ENCODE measurements at places on chromosomes 7 and 10. TPM values are rescaled to one million over a fixed set of nuclear protein-coding genes. Genes with fewer than 3 reads are reported as not detected.

The SPDYE1 gene
- not detected for total RNA-seq

The SPDYE2B gene
- total RNA-seq = not detected

The ANKRD30A gene
- not detected for total RNA-seq

The OR6V1 gene
- not detected for total RNA-seq

The SLC26A5 gene
- not detected for total RNA-seq

The GPR15LG gene
- not detected for total RNA-seq

The EIF4EBP2 gene
- 99.9 TPM for total RNA-seq

The SPDYE16 gene
- not detected for total RNA-seq

The CTBP2 gene
- 125 TPM for total RNA-seq

The SPDYE5 gene
- total RNA-seq = not detected

The EPHA1 gene
- not detected for total RNA-seq

DNA sequence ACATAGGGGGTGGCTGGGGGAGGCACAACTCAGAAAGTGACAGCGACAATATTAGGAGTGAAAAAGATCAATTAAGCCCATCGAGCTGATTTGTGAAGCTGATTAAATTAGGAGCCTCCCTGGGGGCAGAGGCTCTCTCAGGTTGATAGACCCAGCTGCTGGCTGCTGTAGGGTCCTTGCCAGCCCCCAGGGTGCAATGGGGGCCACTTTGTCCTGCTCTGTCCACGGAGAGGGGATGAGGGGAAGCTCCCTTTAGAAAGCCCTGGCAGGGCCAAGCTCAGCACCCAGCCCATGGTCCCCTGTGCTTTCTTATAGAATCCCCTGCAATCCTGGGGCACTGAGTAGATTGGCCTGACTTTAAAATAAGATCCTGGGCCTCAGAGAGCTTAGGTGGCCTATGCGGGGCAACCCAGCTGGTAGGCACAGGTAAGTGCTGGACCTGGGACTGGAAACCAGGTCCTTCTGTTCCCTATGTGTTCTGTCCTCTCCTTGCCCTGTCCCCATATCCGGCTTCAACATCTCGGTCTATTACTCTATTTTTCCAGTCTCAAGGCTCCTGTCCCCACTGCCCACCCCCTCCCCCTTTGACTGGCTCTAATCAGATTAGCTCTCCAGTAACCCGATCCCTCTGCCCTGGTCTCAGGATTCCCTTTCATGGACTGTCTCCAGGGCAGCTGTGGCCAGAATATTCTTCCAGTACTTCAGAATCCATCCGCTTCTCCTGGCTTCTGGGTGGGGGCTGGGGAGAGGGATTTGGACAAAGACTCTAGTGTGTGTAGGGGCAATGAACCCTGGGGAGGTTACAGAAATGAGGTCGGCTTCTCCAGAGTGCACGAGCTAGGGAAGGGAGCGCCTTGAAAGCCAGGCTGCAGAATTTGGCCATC lies 259.6 kb downstream of the RPS24 start:
- H3K27ac ChIP-seq = no peak overlapping the region
- H3K4me1 ChIP-seq = no peaks in the 10 kb centered on the region
- H3K4me3 ChIP-seq = no peak overlapping the region
- no peaks in the 10 kb centered on the region for H3K27me3 ChIP-seq
- DNase-seq = no peak
- no peaks in the 10 kb centered on the region for H3K36me3 ChIP-seq

DNA sequence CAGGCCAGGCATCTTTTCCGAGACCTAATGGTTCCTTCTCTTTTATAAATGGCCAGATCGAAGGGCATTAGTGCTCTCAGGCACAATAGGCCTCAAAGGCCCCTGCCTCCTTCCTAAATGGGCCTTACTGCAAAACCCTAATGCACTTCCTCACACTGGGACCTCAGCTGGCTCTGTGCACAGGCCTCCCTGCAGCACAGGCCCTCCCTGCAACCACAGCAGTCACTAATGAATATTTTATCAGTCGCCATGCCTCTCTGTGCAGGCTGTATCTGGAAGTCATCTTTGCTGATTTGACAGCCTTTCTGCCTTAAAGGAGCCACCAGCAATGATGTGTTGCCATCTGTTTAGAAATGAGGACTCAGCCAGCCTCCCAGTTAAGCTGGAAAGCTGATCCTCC lies 54.9 kb upstream of the SDK1 start:
- no peaks in the 10 kb centered on the region for H3K4me1 ChIP-seq
- H3K4me3 ChIP-seq = no peak overlapping the region
- no peaks in the 10 kb centered on the region for H3K27me3 ChIP-seq
- H3K27ac ChIP-seq = no peak overlapping the region
- DNase-seq = no peak

DNA sequence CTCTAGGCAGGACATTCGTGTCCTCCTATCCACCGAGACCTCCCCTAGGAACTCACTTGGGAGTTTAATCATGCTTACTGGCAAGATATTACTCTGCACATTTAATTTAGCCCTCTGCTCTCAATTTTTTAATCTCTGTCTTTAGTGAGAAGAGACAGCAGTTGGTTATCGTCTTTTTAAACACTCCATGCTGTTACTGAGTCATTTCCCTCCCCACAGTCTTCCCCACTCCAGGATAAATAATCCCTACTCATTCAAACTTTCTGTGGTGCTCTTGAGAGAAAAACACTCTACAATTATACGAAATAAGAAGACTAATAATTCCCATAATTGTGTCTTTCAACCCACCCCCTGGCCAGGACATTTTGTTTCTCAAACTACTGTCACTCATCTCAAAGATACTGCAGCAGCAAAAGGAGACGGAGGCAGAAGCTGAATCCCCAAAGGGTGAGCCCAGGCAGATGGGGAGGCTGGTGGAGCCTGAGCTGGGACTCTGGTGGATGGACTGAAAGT lies 84.2 kb downstream of the ANK3 start:
- H3K27me3 ChIP-seq = no peaks in the 10 kb centered on the region
- no peaks in the 10 kb centered on the region for H3K4me1 ChIP-seq
- H3K27ac ChIP-seq = peak overlapping the region; percentile 51
- H3K36me3 ChIP-seq = no peaks in the 10 kb centered on the region
- H3K4me3 ChIP-seq = no peak overlapping the region
- DNase-seq = no peak

DNA sequence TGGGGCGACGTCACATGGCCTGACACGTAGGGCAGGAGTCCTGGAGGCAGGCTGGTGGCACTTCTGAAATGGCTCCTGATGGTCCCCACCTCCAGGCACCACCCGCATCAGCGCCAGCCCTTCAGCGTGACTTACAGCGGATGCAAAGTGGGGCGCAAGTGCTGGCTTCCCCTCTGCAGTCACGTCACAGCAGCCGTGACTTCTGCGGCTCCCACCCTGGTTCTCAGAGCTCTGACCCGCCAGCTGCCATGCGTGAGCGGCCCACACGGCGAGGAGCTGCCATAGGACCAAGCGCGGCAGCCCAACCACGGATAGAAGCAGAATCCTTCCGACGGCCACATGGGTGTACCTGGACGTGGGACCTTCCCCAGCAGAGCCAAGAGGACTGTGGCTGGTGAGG lies 159.0 kb downstream of the ELFN1 start:
- H3K27ac ChIP-seq = no peak overlapping the region
- H3K36me3 ChIP-seq = no peaks in the 10 kb centered on the region
- H3K4me3 ChIP-seq = no peak overlapping the region
- no peaks in the 10 kb centered on the region for H3K4me1 ChIP-seq
- no peaks in the 10 kb centered on the region for H3K27me3 ChIP-seq

GRCh38 chr10:12252882-12253546 lies 57.0 kb downstream of the CDC123 start:
- no peaks in the 10 kb centered on the region for H3K27me3 ChIP-seq
- no peak overlapping the region for H3K4me3 ChIP-seq
- no peak overlapping the region for H3K27ac ChIP-seq

DNA sequence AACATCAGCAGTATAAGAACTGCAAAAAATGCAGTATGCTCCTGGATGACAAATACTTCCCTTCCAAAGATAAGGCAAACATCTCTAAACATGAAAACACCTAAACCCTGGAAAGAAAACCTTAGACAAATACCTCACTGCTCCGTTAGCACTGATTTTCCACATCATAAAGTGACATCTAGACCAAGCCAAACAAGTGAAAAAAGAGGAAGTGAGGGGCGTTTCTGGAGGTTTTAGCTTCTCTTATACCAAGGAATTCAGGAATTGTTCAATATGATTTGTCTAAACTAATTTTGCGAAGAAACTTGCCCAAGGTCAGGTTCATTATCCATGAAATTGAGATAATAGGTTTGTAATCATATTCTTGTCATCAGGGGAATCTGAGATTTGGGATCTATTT lies 279.7 kb downstream of the ADRA2A start:
- no peaks in the 10 kb centered on the region for H3K36me3 ChIP-seq
- no peak overlapping the region for H3K27ac ChIP-seq
- no peaks in the 10 kb centered on the region for H3K4me1 ChIP-seq
- no peak overlapping the region for H3K4me3 ChIP-seq
- DNase-seq = no peak

DNA sequence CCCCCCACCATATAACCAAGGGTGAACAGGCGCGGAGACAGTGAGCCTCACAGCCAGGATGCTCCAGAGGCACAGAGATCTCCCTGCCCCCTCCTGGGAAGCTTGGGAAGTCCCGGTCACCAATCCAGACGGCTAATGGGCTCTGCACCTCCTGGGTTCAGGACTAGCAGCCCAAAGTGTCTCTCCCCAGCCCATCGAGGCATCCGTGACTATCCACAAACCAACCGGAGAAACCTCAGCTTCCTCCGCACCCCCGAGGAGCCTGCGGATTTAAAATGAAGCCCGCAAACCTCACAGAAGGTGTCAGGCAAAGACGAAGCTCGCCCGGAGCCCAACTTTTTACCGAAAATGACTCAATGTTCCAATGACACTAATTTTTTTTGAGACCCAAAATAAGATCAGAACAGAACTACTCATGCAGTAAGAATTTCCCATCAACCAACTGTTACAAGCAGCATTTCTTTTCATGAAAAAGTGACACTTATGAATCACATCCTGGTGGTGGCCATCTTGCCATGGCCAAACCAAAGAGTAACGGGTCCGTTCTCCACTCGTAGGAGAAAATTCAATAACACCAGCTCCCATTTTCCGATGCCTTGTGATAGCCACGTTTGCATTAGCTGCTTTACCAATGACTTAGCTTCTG lies 6.0 kb downstream of the PDGFA start:
- peak overlapping the region; percentile 95 for H3K27ac ChIP-seq
- H3K4me3 ChIP-seq = peak overlapping the region; percentile 80
- peaks cover 86% of the 10 kb centered on the region for H3K4me1 ChIP-seq
- DNase-seq = no peak
- H3K27me3 ChIP-seq = no peaks in the 10 kb centered on the region

DNA sequence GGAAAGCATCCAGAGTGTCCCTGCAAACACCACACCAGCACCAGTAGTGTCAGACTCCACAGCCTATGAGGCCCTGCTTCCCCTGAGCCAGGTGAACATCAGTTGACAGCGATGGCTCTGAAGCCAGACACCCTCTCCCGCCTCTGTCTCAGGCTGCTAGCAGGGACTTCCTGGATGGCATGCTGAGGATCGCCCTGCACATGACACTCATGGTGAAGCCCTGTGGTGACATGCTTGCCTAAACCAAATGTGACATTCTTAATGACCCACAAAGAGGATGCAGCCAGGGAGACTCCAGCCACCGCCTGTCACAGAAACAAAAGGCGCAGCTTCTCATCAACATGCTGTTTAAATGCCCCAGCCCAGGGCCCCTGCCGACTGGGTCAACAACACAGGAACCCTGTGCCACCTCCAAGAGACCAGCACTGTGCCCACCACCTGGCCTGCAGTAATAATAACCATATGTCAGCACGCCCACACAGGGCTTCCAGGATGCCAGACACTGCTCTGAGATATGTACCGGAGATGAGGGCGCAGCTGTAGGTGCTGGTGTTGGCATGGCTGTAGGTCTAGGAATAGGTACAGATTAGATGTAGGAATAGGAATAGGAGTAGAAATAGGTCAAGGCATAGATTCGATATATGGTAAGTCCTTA lies 81.3 kb downstream of the GRID1 start:
- no peaks in the 10 kb centered on the region for H3K27me3 ChIP-seq
- H3K27ac ChIP-seq = no peak overlapping the region
- no peak overlapping the region for H3K4me3 ChIP-seq
- no peaks in the 10 kb centered on the region for H3K4me1 ChIP-seq
- DNase-seq = no peak

GRCh38 chr7:14144109-14144508 lies 154.6 kb upstream of the ETV1 start:
- no peaks in the 10 kb centered on the region for H3K4me1 ChIP-seq
- H3K4me3 ChIP-seq = no peak overlapping the region
- H3K27me3 ChIP-seq = no peaks in the 10 kb centered on the region
- DNase-seq = no peak
- no peaks in the 10 kb centered on the region for H3K36me3 ChIP-seq

- H3K27ac ChIP-seq = no peak overlapping the region
- H3K36me3 ChIP-seq = no peaks in the 10 kb centered on the region
- H3K4me3 ChIP-seq = no peak overlapping the region
- no peak for DNase-seq
- no peaks in the 10 kb centered on the region for H3K27me3 ChIP-seq
Measured at GRCh38 chr10:86659161-86659691, 4.9 kb downstream of the OPN4 start.

DNA sequence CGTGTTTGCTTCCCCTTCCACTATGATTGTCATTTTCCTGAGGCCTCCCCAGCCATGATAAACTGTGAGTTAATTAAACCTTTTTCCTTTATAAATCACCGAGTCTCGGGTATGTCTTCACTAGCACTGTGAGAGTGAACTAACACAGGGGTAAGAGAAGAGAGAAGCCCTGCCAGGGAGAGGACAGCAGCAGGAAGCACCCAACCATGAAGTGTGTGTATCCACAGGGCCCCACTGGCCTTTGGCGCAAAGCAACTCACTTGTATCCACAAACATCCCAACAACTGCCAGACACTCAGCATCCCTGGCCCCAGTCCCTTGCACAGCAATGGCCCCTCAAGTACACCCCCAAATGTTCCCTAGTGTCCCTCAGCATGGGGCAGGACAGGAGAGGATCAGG lies 115.1 kb downstream of the MAD1L1 start:
- H3K27ac ChIP-seq = no peak overlapping the region
- H3K4me1 ChIP-seq = peaks cover 36% of the 10 kb centered on the region
- DNase-seq = no peak
- no peaks in the 10 kb centered on the region for H3K27me3 ChIP-seq
- no peak overlapping the region for H3K4me3 ChIP-seq

GRCh38 chr7:129169171-129169671 lies 19.2 kb upstream of the SMO start:
- peaks cover 28% of the 10 kb centered on the region for H3K4me1 ChIP-seq
- H3K4me3 ChIP-seq = peak overlapping the region; percentile 61
- DNase-seq = no peak

DNA sequence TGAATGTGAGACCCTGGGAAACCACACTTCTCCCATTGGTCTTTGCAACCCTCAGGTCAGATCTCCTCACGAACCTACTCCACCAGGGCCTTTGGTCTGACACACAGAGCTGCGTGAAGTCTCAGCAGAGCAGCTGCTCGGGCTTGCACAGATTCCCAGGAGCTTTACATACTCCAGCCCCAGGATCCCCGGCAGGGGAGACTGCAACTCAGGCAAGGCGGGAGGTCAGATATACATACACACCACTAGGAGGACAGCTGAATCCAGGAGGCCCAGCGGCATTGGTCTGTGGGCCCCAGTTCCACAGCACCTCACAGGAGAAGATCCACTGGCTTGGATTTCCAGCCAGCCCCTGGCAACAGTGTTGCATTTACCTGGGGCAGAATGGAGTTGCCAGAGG lies 239.2 kb downstream of the GPAM start:
- DNase-seq = no peak
- no peaks in the 10 kb centered on the region for H3K4me1 ChIP-seq
- H3K36me3 ChIP-seq = no peaks in the 10 kb centered on the region

Measured in esophagus muscularis mucosa (tissue), 4 donors.